ENCODE measurements at places on chromosomes 12 and 14.

DNA sequence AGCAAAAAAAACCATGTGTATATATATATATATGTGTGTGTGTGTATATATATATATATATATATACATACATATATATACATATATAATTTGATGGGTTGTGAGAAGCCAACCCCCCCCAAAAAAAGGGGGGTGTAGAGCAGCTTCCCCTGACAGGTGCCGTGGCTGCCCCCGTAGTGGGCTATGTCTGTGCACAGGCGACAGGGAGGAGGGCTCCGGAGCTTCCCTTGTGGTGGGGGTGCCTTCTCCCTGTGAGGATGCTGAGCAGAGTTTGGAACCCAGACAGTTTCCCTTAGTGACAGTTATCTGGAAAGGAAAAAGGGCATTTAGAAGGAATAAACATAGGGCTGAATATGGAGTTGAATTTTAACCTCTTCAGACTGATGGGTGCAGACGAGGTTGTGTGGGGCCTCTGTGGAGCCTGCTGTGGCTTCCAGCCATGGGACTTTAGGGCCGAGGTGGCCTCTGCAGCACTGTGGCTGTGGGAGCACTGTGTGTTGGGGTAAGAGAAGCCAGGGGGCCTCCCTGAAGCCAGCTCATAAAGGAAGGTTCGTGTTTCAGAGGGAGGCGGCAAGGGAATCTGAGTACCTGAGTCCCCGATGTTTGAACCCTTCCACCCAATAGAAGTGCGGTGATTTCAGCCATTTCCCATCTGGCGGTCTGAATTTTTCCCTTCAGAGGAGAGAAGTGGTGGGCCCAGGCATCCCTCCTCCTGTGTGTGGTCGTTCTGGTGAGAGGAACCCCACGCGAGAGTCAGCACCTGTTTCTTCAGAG, 19.8 kb downstream of the XRCC3 start:
- no peak for DNase-seq

- no peak for DNase-seq
Observed at GRCh38 chr12:31887109-31887811, 72.0 kb upstream of the RESF1 start.

DNA sequence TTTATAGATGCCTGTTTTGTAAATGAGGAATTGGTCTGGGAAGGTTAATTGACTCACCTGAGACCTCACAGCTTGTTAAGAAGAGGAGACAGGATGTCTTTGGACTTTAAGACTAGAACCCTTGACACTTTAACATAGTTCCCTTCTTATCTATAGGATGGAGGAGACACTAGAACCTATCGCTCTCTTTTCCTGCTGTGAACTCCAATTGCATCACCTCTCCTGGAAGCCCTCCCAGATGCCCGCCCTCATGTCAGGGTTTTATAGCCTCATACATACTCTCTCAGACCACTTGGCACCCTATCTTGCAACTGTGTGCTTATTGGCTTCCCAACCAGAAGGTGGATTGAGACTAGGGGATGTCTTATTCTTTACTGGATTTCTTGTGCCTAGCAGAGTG, 2.5 kb upstream of the CTDSP2 start:
- no peak for DNase-seq

GRCh38 chr14:77579780-77580179, 36.7 kb downstream of the SPTLC2 start:
- DNase-seq: no peak

- DNase-seq: no peak
Observed at GRCh38 chr12:15004421-15004820, 31.6 kb downstream of the PDE6H start.

- no peak for DNase-seq
Observed at GRCh38 chr14:22778084-22778483, 11.6 kb downstream of the OXA1L start.

- DNase-seq: peak; percentile 39
Observed at GRCh38 chr12:82650627-82651337, 35.9 kb upstream of the TMTC2 start.

DNA sequence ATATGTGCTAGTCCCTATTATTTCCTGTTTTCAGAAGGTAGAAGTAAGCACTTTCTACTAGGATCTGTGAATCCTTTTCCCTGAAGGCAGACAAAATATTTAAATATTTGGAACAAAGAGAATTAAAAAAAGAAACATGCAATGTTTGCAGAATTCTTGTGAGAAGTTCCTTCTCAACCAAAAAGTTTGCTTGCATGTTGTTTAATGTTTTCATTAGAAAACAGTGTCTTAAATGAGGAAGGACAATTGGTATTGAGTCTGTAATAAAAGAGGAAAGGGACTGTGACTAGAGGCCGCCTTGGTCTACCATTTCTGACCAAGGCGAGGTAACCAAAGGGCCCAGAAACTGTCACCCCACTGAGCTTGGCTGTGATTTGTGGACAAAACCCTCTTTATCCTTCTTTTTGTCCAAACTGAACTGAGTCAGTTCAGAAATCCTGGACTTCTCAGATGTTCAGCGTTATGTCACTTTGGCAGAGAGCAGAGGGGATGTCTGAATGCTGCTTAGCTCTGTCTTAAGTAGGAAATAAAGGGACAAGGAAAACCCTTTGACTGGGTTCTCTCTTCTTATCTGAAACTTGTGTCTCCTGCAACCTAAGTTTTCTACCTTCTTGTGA, 129.8 kb upstream of the CPM start:
- DNase-seq: no peak
